CD4-positive, alpha-beta T cell treated with Interleukin-15 for 4 hours (primary cell): ENCODE measurements at places on chromosomes 3 and 15.
A peak's percentile ranks its signal among the peaks of the same experiment; 100 is the strongest.

GRCh38 chr15:83287541-83288027, 3.1 kb upstream of the BNC1 start:
- no peak for DNase-seq

DNA sequence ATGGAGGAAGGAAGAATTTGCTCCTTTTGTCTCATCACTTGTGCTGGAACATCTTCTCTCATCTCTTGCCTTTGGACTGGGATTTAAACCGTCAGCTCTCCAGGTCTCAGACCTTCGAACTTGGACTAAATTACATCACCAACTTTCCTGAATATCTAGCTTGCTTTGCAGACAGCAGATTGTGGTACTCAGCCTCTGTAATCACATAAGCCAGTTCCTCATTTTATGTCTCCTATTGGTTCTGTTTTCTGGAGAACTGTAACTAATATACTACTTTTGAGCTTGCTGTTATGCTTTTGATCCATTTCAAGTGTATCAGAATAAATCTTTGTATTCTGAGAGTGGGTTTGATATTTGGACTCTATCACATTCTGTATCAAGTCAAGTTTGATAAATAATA, 164.3 kb upstream of the VEPH1 start:
- DNase-seq, result no peak

GRCh38 chr3:52471371-52472238, 16.2 kb downstream of the NISCH start:
- no peak for DNase-seq

DNA sequence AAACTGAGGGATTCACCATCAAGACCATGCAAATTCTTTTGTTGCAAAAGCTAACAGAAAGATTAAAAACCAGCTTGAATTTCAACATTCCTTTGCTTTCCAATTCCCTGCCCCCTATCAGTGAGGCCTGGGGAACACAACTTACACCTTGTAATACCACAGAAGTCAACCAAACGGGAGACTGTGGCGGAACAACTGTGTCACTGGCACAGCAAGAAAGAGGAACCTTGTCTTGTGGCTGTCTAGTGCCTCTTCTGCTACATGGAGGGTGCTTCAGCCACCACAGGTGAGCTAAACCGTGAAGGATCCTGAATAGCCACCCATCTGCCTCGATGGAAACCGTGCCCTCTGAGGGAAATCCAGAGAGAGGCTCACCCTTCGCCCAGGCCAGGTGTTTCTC, 11.4 kb downstream of the CCDC12 start:
- DNase-seq, result no peak

DNA sequence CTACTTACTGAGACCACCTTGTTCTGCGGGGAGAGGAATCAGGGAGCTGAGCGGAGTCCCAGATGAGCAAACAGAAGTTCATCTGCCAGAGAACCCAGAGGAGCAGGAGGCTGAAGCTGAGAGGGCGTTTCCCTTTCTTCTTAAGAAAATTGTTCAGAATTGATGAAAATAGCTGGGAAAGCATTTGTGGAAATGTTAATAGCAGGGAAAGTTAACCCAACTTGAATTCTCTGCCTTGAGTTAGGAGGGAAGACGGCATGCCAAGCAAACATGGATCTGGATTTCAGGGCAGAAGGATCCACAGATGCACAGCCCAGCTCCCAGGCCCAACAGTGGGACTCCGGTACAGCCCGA, 23.2 kb downstream of the CRABP1 start:
- DNase-seq, result no peak

- no peak for DNase-seq
Measured at GRCh38 chr3:158710601-158711000, 21.7 kb downstream of the RARRES1 start.

DNA sequence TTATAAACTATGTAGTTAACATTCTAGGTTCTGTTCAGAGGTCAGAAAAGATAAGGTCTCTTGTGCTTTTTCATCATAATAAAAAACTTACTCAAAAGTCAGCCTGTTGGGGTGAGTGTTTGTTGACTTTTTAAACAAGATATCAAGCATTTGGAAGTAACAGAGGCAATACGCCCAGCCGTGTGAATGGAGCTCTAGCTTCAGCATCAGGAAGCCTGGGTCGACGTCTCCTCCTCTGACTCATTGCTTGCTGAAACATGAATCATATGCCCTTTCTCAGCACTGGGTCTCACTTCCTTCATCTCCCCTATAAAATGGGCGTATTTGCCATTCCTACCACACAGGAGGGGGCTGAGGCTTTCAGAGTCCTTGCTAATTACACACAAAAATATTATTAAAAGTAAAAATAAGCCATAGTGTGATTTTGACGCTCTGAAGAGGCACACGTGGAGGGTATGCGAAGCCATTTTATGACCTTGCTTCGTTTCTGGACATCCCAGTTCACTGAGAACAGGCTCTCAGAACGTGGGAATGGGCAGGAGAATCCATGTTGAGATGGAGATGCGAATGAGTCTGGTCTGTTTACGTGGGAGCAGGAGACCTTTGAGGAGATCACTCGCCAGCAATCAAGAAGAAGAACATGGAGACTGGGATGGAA, 220.8 kb upstream of the TPRG1 start:
- peak; percentile 37 for DNase-seq

GRCh38 chr3:43372809-43373559, 86.6 kb downstream of the SNRK start:
- DNase-seq, result no peak

GRCh38 chr3:76138921-76139320, 353.6 kb upstream of the ZNF717 start:
- no peak for DNase-seq
